Heart right ventricle (tissue), 16 donors: ENCODE measurements at places on chromosomes 12 and 14. TPM values are rescaled to one million over a fixed set of nuclear protein-coding genes. Genes with fewer than 3 reads are reported as not detected.

GRCh38 chr14:70898111-70898745, 9.0 kb upstream of the PCNX1 start:
- no peak for DNase-seq

- DNase-seq: no peak
These were observed at the start of gene SLC7A7 for GRCh38 chr14:22814941-22815713. Gene SLC7A7 (minus strand): TSS chr14:22815435. CDS start chr14:22813398, 2,037 bp downstream.

DNA sequence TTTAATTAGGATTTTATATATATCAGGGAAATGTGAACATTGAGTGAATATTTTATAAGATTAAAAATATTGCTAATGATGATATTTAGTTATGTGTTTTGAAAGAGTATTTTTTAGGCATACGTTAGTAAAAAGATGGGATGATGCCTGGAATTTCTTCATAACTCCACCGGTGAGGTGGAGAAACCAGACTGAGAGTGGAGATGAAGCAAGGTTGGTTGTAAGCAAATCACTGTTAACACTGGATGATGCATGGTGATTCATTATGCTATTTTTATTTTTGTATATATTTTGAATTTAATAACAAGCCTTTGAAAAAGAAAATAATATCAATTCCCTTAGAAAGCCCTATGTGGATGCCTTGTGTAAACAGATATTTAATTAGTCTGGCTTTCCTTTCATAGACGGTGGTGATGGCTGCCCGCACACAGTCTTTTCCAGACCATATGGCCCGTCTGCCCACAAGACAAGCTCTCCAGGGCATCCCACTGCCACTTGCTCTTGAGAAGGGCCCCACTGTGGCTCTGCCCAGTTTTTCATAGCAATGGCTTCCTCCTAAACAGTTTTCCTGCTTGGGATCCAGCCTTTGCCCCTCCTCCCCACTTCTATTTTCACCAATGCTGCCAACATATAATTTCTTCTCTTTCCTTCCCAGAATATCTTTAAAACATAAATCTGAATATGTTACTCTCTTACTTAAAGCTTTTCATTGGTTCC, 95.4 kb downstream of the HELB start:
- no peak for DNase-seq

DNA sequence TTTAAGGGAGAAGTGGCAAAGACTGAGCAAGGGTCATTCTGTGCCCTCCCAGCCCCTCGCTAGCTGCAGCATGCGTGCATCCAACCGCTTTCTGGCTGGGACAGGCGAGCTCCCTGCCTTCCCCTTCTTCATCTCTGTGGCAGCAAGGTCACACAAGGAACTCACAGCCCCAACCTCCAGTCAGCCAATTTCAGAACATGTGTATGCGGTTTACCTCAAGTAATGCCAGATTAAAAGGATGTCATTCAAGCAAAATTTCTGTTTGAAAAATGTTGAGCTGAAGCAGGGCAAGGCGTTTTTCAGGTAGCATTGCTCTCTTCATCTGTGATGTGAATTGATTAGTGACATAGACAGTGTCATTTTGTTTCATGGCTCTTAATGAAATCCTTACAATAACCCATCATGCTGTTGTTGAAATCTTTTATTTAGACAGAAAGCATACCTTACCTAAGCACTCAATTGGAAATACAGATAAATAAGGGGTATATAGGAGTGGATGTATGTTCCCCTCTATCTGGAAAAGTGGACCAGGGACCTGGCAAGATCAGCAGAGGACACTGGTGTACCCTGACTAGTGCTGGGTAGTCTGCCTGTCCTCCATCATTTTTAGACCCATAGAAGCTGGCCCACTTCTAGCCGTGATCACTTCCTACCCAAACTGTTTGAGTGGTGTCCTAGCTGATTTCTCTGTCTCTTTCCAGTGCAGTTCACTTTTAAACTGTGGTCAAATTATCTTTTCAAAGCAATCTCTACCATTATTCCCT, 82.8 kb upstream of the NEDD1 start:
- no peak for DNase-seq

GRCh38 chr14:67413806-67414769, 2.1 kb upstream of the PLEK2 start:
- no peak for DNase-seq

- peak; percentile 23 for DNase-seq
These were observed 214.5 kb downstream of the PAH start for GRCh38 chr12:102702447-102703114.

- no peak for DNase-seq
These were observed 89.2 kb downstream of the BCL2L14 start for GRCh38 chr12:12159988-12160387.

The MYH6 gene
- polyA plus RNA-seq: 5,106 TPM

The ACVRL1 gene
- 33.8 TPM for polyA plus RNA-seq

The SMIM41 gene
- 0.29 TPM for polyA plus RNA-seq

The KRT81 gene
- not detected for polyA plus RNA-seq

The PTGER2 gene
- polyA plus RNA-seq: 0.65 TPM
